GDM1 (cell line): ENCODE measurements at places on chromosomes 13 and 19.

- no peak for DNase-seq
Observed at GRCh38 chr19:52196256-52196967, 6.6 kb downstream of the PPP2R1A start.

GRCh38 chr19:10677751-10678150 lies 23.5 kb upstream of the QTRT1 start:
- no peak for DNase-seq

DNA sequence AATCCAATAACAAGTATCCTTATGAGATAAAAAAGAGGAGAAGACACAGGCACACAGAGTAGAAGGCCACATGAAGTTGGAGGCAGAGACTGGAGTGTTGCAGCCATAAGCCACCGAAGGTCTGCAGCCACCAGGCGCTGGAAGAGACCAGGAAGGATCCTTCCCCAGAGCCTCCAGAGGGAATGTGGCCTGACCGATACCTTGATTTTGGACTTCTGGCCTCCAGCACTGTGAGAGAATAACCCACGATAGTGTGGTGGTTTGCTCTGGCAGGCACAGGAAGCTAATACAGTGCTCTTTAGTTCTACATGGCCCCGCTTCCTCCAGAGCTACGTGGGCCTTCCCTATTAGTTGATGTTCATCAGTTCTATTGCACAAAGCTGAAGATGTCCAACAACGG lies 15.3 kb upstream of the SULT2A1 start:
- DNase-seq = no peak

- DNase-seq = no peak
Observed at GRCh38 chr19:17339088-17339741, 1.9 kb downstream of the GTPBP3 start.

DNA sequence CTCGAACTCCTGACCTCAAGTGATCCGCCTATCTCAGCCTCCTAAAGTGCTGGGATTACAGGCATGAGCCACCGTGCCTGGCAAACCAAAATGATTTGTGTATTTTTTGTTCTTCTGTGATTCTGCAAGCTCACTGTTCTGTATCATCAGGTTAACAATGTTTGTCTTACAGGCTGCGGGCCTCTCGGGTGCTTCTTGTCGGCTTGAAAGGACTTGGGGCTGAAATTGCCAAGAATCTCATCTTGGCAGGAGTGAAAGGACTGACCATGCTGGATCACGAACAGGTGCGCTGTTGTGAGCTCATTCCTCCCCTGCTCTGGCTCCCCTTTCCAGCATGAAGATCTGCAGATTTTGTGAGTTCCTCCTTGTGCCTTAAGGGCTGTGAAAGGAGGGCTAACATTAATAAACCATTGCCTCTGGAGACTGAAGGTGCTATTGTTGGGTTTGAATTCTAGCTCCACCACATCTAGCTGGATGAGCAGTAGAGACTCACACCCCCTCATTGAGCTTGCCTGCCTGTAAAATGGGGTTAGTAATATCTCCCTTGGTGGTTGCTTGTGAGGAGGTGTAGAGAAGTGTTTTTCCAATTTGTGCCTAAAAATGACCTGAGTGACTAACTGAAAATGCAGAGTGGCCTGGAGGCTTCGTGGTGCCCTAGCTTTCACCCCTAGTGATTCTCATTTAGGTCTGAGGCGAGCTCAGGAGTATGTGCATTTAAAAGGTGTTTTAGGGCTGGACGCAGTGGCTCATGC lies 12.9 kb downstream of the SAE1 start:
- no peak for DNase-seq

DNA sequence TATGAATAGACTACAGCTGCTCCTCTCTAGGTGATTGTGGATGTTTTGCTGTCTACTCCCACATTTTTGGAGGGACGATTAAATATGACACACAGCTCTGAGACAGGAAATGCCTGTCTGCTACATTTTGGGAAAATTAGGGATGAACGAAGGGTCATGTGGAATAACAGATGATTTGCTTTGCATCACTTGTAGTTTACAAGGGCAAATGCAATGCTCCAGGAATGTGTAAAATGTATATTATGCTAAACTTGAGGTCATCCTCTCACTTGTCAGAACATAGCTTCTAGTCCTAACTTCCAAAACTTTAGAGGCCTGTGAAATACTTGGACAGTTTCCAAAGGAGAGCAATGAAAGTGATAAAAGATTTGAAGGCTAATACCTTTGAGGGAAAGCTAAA lies 284.2 kb upstream of the DACH1 start:
- DNase-seq = no peak
